NCI-H1092 treated with DMSO at 0.1 percent for 48 hours (cell line): ENCODE measurements at places on chromosomes 7 and 10.

DNA sequence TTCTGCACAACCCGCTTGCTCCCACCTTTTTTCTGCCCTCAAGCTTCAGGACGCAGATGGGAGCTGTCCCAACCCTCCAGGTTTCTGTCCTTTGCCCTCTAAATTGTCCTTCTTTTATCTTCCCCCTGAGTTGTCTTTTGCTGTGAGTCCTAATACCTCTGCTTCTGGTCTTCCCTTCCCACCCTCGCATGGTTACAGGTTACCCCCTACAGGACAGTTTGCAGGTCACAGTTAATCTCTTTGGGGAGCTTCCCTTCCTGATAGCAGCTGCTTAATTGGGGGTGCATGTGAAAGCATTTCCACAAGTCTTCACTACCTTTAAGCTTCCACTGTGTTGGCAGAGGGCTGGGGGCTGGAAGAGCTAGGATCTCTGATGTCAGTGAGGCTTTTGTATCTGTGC is 121.5 kb upstream of the CXCL12 start:
- DNase-seq = no peak

- no peak for DNase-seq
These were observed 130.1 kb downstream of the MALRD1 start for GRCh38 chr10:19178675-19179074.

DNA sequence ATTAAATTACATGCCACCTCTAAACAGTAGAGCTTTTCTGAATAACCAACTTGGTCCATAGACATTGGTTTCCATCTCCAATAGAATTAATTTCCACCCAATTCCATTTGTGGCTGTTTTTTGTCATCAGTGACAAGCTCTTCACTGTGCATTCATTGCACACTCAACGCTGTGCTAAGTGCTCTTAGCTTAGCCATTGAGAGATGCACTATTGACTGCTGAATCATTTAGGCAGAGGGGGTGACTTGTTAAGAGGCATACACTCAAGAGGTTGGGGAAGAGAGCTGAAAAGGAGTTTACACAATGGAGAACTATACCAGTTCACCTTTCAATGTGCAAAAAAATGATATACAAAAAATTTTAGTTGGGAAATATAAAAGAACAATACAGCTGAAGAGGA is 31.9 kb upstream of the CBLL1 start:
- DNase-seq = peak; percentile 89

DNA sequence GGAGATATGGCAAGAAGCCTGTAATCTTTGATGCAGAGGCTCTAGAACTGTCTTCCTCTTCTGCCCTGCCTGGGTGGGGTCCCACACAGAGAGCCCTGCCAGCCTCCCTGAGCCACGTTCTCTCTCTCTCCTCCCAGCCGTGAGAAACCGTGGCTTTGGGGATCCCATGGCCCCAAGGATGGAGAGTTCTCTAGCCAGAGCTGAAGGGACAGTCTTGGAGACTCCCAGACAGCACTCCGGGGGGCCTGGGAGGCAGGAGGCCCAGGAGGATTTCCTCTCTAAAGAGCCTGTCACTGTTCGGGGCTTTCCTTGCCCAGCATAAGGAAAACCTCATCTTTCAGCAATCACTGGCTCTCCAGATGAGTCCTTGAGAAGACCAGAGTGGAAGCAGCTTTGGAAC is 227.1 kb downstream of the ARHGAP12 start:
- DNase-seq = no peak

DNA sequence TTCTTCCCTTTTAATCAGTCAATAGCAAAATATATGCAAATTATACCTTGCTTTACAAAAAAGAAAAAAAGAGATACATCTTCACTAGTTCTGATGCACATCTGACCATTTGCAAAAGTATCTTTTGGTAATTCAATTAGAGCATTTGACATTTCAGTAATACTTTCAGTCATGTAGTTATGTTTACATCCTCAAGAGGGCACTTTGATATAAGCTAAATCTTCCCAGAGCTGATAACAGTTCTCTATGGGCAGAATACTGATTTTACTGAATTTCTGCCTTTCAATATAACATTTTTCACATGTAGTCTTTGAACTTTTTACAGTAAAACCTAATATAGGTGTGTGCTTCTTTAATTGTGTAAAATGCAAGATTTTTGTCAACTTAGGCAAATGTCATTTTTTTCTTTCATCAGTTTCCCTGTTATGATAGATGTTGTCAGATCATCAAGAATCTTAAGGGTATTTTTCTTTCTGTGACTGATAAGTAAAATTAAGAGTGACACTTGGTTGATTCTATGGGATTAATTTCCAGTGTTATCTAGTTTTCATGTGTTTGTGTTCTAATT is 703.5 kb upstream of the SEMA3D start:
- peak; percentile 63 for DNase-seq

GRCh38 chr7:39720586-39720985 is 97.2 kb downstream of the RALA start:
- DNase-seq = no peak

- DNase-seq = no peak
These were observed 26.6 kb upstream of the SDHAF3 start for GRCh38 chr7:97090761-97091353.

- no peak for DNase-seq
These were observed 10.4 kb upstream of the IL15RA start for GRCh38 chr10:5987747-5988146.

- DNase-seq = no peak
These were observed 179.7 kb upstream of the CDCA7L start for GRCh38 chr7:22125436-22125835.

GRCh38 chr10:87551326-87551725 is 46.6 kb downstream of the MINPP1 start:
- DNase-seq = no peak

DNA sequence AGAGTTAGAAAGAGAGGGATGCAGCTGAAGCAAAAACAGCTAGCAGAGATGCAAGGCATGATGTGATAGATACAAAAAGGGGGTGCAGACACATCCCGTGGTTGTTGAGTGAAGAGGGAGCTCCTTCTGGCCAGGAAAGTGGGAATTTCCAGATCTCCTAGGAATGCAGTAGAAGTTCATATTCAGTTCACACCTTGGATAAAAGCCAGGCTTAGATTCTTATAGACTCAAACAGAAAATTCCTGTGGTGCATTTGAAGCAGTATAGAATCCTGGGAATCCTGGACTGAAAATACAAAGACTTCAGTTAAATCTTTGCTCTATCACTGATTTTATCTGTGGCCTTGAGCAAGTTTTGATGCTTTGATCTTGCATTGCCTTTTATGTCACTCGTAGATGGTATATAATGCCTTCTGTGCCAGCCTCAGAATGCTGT is 33.9 kb downstream of the SGPL1 start:
- no peak for DNase-seq

GRCh38 chr10:16965740-16966447 is 148.7 kb upstream of the RSU1 start:
- no peak for DNase-seq

DNA sequence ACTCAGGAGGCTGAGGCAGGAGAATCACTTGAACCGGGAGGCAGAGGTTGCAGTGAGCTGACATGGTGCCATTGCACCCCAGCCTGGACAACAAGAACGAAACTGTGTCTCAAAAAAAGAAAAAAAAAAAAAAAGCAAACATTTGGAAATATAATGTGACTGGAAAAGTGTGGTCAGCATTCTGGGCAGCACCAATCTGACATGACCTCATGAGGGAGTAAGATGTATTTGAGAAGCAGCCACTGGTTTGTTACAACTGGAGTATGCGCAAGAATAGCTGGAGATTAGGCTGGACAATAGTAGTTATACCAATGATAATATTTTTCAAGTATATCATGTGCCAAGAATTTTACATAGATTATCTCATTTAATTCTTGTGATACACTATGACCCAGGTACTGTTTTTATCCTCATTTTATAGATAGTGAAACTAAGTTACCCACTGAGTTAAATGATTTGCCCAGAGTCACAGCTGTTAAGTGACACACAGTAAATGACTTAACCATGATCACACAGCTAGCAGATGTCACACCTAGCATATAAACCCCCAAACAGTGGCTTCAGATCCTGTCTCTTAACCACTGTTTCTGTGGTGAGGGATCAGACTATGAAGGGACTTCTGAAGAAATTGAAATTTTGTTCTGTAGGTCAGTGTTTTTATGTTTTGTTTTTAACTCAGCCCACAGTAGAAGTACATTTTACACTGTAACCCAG is 11.1 kb downstream of the MCU start:
- no peak for DNase-seq

GRCh38 chr10:71726580-71727104 is 7.1 kb upstream of the C10orf105 start:
- DNase-seq = no peak

GRCh38 chr10:101256387-101256786 is 27.1 kb upstream of the LBX1 start:
- DNase-seq = no peak

GRCh38 chr7:30671793-30672465 is 10.3 kb downstream of the CRHR2 start:
- no peak for DNase-seq

DNA sequence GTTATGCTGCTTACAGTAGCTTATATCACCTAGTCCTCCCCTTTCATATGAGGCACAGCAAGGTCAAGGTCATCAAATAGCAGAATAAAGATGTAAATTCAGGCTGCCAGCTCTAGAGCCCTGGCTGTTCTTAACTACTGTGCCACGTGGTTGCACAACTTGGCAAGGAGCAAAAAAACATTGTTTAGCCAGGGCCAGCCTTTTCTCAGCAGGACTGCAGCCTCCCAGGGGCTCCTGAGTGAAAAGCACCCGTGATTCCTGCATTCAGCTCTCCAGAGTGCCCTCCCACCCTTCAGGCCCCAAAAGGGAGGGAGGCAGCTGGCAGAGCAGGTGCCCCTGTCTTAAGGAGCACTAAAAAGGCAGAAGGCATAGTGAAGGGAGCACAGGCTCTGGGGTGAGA is 31.8 kb upstream of the TM9SF3 start:
- peak; percentile 76 for DNase-seq

DNA sequence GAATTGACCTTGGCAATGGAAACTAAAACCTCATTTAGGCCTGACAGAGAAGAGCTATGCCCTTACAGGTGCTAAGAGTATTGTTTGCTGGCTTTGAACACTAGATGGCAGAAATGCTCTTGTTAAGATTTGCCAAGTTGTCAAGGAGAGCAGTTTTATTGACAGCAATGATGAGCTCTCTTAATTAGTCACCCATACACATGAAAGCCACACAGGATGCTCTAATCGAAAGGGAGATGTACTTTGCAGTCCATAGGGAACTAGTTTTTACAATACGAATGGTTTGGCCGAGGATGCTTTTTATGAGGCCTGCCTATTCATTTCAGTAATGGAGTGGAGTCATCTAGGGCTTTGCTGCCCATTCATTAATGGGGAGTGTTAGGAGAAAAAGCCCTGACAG is 45.4 kb upstream of the MBL2 start:
- peak; percentile 1 for DNase-seq

DNA sequence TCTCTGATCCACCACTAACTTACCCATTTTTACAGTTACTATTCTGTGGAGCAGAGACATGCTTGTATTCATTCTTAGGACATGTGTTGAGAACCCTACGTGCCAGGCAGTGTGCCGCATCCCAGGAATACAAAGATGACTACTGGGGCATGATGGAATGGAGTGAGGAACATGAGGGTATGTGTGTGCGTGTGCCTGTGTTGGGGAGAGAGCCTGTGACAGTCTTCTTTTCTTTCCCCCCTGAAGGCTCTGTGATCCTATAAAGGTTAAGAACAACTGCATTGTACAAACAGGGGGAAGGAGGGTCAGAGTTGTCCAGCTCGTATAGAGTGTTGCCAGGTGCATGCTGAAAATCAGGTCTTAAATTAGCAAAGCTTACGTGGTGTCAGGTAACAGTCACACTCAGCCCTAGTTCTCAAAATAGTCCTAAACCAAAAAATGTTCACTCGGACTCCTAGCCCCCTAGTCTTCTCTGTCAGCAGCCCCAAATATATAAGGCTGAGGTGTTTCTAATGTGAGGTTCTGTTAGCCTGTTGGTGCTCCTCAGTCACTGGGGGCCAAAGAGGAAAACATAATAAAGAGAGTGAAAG is 161.9 kb downstream of the CELF2 start:
- no peak for DNase-seq

DNA sequence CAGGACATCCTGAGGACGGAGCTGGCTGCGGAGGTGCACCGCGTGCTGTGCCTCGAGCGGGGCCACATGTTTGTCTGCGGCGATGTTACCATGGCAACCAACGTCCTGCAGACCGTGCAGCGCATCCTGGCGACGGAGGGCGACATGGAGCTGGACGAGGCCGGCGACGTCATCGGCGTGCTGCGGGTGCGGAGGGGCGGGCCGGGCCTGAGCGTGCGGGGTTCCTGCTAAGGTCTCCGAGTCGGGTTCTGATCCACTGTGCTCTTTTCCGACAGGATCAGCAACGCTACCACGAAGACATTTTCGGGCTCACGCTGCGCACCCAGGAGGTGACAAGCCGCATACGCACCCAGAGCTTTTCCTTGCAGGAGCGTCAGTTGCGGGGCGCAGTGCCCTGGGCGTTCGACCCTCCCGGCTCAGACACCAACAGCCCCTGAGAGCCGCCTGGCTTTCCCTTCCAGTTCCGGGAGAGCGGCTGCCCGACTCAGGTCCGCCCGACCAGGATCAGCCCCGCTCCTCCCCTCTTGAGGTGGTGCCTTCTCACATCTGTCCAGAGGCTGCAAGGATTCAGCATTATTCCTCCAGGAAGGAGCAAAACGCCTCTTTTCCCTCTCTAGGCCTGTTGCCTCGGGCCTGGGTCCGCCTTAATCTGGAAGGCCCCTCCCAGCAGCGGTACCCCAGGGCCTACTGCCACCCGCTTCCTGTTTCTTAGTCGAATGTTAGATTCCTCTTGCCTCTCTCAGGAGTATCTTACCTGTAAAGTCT is 10.4 kb downstream of the ATG9B start:
- DNase-seq = peak; percentile 52

DNA sequence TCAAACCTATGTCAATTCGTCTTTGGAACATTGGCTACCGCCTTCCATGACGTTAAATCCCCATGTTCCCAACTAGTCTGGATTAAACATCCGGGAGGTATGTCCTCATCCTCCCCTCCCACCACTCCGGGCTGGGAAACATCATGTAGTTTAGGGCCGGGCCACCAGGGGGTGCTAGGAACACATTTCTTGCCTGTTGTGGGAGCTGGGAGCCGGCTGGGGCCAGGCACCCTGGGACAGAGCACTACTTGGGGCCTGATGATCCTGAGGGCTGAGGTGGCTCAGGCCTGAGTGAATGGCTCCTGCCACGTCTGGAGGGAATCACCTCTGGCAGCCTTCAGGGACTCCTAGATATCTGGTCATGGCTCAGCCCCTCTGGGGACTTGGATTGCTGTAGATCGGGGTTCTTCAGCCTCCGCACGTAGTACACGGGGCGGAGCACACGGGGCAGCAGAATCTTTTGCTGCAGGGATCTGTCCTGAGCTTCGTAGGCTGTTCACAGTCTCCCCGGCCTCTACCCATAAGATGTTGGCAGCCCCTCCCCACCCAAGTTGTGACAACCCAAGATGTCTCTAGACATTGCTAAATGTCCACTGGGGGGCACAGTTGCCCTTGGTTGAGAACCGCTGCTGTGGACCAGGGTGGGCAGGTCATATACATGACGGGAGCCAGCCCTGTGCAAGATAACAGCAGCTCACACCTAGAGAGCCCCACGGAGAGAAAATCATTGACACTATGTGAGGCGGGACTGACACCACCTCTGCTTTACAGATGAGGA is 141.2 kb upstream of the ZNF716 start:
- DNase-seq = no peak

- DNase-seq = no peak
These were observed 380.3 kb upstream of the SEMA3C start for GRCh38 chr7:81298951-81299666.
